ENCODE measurements at places on chromosomes 11 and 22.

DNA sequence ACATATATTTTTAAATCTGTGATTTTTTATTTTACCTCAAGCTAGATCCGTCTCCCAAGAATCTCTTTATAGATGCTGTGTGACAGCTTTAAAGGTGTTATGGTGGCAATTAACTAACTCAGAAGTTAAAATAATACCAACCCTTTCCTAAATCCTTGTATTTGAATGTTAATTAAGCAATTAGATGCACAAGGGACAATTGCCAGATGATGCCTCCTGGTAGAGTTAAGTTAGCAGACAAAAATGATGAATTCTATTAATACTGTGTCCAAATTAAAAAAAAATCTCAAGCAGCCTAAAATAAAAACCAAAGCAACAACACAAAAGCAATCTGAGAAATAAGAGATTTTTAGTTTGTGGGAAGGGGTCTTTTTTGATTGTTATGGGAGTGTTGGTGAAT is 78.9 kb downstream of the FANCF start:
- no peak for DNase-seq

GRCh38 chr11:8003187-8003586 is 16.1 kb downstream of the EIF3F start:
- DNase-seq: no peak

GRCh38 chr11:118448294-118448693 is 12.0 kb downstream of the KMT2A start:
- no peak for DNase-seq

- no peak for DNase-seq
Observed at GRCh38 chr11:134252346-134253187, 585 bp downstream of the THYN1 start.

GRCh38 chr22:19187716-19188563 is 9.4 kb upstream of the SLC25A1 start:
- DNase-seq: no peak

DNA sequence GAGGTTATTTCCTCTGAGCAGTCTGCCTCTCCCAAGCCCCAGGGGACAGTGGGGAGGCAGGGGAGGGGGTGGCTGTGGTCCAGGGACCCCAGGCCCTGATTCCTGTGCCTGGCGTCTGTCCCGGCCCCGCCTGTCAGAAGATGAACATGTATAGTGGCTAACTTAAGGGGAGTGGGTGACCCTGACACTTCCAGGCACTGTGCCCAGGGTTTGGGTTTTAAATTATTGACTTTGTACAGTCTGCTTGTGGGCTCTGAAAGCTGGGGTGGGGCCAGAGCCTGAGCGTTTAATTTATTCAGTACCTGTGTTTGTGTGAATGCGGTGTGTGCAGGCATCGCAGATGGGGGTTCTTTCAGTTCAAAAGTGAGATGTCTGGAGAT is 3.1 kb downstream of the PIM3 start:
- no peak for DNase-seq

GRCh38 chr11:76661306-76661751 is 9.2 kb downstream of the LRRC32 start:
- no peak for DNase-seq

DNA sequence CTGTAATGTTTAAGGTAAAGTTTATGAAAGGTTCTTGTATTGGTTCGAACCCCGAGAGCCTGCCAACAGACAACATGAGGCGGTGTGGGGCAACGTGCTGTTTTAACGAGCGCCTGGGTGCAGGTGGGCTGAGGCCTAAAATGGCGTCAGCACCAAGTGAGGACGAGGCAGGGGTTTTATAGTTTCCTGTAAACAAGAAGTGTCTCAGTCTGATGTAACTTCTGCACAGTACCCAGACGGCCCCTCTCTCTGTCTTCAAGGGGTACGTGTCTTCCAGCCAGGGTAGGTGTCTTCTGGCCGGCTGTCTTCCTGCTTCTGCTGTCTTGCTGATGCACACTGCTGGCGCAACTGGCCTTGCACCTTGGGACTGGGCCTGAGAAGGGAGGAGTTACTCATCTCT is 2.7 kb downstream of the PPFIBP2 start:
- no peak for DNase-seq

GRCh38 chr11:122851366-122851966 is 13.2 kb downstream of the CRTAM start:
- DNase-seq: no peak

GRCh38 chr11:41313226-41313625 is 146.2 kb downstream of the LRRC4C start:
- no peak for DNase-seq

- no peak for DNase-seq
Observed at GRCh38 chr11:59267736-59268475, 55.2 kb upstream of the MPEG1 start.

DNA sequence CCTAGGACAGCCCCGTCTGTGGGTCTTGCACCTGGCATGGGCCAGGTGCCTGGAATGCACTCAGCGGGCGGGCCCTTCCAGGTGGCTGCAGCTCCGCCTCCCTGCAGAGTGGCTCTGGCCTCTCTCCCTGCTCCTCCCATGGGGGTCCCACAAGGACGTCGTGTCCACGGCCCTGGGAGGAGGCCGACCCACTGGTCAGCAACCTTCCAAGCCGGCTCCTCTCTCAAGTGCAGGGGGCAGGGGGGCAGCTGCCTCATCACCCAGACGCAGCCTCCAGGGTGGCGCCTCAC is 41.9 kb downstream of the CERK start:
- DNase-seq: no peak

GRCh38 chr11:60762851-60763691 is 6.4 kb downstream of the MS4A15 start:
- DNase-seq: no peak

DNA sequence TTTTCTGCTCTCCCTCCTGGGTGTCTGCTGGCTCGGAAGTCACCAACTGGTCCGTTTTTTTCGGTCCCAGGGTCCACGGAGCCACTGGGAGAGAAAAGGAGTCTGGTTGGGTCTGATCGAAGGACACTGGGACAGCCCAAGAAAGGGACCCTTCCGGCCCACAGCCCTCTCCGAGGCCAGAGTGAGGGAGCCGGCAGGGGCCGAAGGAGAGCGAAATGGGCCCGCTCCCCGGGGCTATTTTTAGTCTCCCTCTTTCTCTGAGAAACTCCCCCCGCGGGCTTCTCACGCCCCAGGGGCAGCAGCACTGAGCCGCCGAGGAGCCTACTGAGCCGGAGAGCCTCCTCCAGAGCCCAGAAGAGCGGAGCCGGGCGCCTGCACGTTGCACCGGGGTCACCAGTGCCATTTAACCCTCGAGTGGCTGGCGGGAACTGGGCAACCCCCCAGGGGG is 1.9 kb downstream of the ESAM start:
- DNase-seq: no peak

- no peak for DNase-seq
Observed at GRCh38 chr11:8641332-8641731, 41.1 kb downstream of the TRIM66 start.

DNA sequence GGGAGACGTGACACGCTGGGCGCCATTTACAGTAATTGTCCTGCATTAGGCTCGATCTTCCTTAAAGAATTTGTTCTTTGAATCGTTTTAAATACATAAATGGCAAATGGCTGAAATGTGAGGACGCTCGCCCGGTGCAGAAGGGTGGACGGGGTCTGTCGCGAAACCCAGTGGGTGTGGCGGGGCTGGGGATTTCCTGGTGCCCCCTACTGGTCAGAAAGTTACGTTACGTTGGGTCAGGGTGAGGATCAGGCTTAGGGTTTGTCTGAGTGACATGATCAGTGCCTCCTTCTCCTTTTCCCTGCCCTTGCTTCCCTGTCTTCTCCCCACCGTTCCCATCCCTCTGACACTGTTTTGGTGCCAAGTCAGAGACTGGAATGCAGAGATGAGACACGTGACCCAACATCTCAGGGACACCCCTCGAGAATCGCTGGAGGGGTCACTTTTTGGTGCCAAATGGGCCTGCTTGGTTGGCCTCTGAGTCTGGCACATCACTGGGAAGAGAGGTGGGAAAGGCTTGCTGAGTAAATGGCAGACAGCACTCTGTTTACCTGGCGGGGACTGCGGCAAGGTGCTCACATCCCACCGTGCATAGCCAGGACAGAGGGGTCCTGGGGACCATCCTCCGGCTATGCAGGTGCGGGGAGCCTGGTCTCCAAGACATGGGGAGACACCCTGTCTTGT is 1107.6 kb downstream of the BRD1 start:
- no peak for DNase-seq

DNA sequence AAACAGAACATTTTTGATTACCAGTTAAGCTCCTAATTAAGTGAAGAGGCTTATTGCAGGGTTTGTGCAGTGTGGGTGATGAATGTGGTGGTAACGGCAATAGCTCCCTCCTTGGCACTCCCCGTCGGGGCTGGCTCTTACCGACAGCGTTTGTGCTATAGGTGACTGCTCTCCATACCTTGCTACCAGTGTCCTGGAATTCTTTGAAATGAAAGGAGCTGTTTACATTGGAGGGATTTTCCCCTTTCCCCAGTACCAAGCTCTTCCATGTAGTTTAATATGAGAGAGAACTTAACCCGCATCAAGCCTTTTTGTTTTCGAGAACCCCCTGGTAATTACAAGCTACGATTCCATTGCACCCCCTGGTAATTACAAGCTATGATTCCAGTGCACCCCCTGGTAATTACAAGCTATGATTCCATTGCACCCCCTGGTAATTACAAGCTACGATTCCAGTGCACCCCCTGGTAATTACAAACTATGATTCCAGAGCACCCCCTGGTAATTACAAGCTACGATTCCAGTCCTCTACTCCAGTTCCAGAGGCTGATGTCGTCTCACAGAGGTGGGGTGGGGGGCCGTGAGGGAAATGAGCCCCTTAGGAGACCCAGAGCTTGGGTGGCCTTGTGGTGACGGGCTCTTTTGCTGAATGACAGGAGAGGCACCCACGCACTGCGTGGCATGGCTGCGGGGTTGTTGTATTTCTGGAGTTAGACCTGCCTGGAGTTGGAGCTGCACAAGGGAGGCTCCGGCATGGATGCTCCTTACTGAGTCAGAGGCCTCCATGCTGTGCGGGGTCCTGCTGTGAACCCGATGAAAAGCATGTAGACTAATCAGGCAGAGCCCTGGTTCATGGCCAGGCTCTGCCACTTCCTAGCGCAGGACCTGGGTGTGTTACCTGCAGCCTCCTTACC is 205.3 kb downstream of the TBC1D22A start:
- no peak for DNase-seq

DNA sequence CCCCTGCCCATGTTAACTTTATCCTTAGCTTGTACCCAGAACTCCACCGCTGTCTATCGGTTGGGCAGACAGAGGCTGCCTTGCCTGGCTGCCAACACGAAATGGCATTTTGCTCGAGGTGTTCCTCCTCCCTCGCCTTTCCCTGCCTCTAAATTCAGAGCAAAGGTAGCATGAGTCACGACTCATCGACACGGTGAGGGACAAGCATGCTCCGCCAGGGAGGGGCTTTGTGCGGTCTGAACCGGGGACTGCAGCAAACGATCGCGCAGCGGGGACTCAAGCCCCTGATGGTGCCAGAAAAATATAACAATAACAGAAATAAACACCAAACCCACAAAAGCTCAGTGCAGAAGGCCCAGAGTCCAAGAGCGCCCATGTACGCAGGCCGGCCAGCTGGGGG is 52.3 kb downstream of the RTL6 start:
- no peak for DNase-seq

DNA sequence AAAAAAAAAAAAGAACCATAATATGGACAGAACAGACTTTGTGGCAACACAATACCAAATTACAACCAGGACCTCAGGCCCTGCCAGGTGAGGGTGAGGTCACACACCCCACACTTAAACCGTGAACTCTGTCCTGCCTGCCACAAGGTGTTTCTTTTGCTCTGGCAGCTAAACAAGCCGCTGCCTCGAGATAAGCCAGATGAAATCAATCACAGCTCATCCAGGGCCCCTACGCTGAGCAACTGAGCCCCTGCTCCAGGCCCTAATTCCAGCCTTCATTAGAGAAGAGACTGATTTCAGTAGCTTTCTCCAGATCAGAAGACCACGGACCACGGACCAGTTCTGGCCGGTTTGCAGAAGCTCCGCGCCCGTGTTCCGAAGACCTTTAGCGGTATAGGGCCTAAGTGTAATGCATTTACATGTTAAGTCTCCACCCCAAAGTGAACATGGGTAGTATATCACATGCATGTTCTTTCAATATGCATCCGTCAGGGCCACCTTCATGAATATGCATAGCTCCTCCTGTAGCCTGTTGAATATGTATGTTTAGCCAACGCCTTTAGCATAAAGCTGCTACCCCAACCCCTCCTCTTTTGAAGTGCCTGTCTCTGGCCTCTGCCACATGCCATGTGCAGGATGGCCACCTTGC is 14.8 kb upstream of the RAC2 start:
- no peak for DNase-seq

- DNase-seq: no peak
Observed at GRCh38 chr11:64998141-64998540, 1.4 kb upstream of the BATF2 start.
